Thymus (tissue), 14 donors: ENCODE measurements at places on chromosomes 1 and 21. TPM values are rescaled to one million over a fixed set of nuclear protein-coding genes. Genes with fewer than 3 reads are reported as not detected.

DNA sequence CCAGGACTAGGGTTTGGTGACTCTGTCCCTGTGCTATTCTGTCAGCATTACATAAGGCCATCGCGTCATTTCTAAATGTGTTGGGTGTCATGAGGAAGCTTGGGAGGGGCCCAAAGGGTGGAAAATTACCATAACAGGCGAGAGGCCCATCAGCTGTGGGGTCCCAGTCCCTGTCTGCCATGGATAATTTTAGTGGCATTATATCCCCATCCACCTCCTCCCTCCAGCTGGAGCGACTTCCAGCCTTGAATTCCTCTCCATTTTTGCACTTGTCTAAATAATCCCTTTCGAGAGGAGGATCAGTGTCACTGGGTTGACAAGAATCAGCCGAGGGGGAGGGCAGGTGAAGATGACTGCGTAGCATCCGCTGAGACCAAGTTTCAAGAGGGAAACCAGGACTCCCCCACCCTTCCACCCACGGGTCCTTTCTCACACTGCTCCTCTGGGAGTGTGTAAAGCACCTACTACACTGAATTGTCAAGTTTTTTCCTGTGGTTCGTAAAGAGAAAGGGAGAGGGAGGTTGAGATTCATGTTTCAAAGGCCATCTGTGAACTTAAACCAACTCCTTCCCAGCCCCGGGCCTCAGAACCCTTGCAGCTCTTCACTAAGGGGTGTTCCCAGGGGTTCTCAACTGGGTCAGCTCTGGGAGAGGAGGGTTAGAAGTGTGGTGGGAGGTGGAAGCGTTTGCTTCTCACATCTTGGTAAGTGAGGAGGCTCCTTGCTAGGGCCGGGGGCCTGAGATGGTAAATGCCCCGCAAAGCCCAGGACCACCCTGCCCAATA lies 29.2 kb downstream of the VASH2 start:
- H3K27me3 ChIP-seq = no peaks in the 10 kb centered on the region
- peaks cover 19% of the 10 kb centered on the region for H3K4me1 ChIP-seq
- H3K27ac ChIP-seq = no peak overlapping the region
- no peak overlapping the region for H3K4me3 ChIP-seq
- DNase-seq = no peak
- H3K36me3 ChIP-seq = no peaks in the 10 kb centered on the region

- no peaks in the 10 kb centered on the region for H3K36me3 ChIP-seq
- no peak for DNase-seq
- H3K27ac ChIP-seq = no peak overlapping the region
- no peaks in the 10 kb centered on the region for H3K4me1 ChIP-seq
- H3K27me3 ChIP-seq = no peaks in the 10 kb centered on the region
Measured at GRCh38 chr1:162977944-162978568, 91.1 kb upstream of the RGS4 start.

RPS6KA1 gene
- 36.8 TPM for total RNA-seq

- peak; percentile 23 for DNase-seq
- H3K4me1 ChIP-seq = peaks cover 7% of the 10 kb centered on the region
- no peaks in the 10 kb centered on the region for H3K36me3 ChIP-seq
- no peak overlapping the region for H3K27ac ChIP-seq
- no peak overlapping the region for H3K4me3 ChIP-seq
Measured at GRCh38 chr1:24384251-24385090, 29.1 kb downstream of the STPG1 start.

DNA sequence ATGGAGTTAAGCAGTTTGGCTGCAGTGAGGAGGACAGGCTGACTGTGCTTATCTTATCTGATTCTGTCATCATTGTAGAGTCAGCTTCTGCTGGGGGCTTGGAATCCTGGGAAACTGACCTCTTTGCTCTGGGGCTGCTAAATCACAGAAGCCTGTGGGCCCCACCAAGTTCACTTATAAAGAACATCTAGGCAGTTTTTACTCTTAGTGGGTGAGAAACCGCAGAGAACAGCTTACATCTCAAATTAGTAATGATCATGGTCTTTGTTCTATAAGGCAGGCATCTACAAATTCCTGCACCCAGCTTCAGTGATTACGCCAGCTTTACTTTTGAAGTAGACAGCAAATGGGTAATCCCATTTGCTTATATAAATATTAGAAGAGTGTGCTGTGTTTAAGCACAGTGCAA lies 75.7 kb downstream of the ZC3H11B start:
- no peaks in the 10 kb centered on the region for H3K27me3 ChIP-seq
- no peaks in the 10 kb centered on the region for H3K4me1 ChIP-seq
- no peaks in the 10 kb centered on the region for H3K36me3 ChIP-seq
- H3K4me3 ChIP-seq = no peak overlapping the region
- no peak for DNase-seq

DNA sequence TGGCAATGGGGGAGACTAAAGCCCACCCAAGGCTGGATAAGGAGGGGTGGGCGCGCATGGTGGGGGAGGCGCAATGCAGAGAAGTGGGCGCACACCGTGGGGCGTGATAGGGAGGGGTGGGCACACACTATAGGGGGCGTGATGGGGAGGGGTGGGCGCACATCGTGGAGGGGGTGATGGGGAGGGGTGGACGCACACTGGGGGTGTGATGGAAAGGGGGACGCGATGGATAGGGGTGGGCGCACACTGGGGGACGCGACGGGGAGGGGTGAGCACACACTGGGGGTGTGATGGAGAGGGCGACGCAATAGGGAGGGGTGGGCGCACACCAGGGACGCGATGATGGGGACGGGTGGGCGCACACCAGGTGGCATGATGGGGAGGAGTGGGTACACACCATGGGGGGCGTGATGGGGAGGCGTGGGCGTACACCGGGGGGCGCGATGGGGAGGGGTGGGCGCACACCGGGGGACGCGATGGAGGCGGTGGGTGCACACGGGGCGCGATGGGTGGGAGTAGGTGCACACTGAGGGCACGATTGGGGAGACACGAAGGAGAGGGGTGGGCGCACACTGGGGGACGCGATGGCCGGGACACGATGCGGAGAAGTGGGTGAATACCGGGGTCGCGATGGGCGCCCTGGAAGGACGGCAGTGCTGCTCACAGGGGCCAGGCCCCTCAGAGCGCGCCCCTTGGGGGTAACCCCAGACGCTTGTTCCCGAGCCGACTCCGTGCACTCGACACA lies 929 bp downstream of the SUMO3 start:
- H3K36me3 ChIP-seq = peaks cover 17% of the 10 kb centered on the region
- no peaks in the 10 kb centered on the region for H3K27me3 ChIP-seq
- no peak for DNase-seq
- H3K4me3 ChIP-seq = peak overlapping the region; percentile 58
- no peak overlapping the region for H3K27ac ChIP-seq

OR2G6 gene
- not detected for total RNA-seq

DMBX1 gene
- 0.05 TPM for total RNA-seq

GRCh38 chr1:211985556-211986264 lies 49.6 kb downstream of the INTS7 start:
- H3K4me3 ChIP-seq = no peak overlapping the region
- no peaks in the 10 kb centered on the region for H3K27me3 ChIP-seq
- no peak for DNase-seq
- H3K27ac ChIP-seq = no peak overlapping the region
- no peaks in the 10 kb centered on the region for H3K4me1 ChIP-seq
- H3K36me3 ChIP-seq = peaks cover 38% of the 10 kb centered on the region

DNA sequence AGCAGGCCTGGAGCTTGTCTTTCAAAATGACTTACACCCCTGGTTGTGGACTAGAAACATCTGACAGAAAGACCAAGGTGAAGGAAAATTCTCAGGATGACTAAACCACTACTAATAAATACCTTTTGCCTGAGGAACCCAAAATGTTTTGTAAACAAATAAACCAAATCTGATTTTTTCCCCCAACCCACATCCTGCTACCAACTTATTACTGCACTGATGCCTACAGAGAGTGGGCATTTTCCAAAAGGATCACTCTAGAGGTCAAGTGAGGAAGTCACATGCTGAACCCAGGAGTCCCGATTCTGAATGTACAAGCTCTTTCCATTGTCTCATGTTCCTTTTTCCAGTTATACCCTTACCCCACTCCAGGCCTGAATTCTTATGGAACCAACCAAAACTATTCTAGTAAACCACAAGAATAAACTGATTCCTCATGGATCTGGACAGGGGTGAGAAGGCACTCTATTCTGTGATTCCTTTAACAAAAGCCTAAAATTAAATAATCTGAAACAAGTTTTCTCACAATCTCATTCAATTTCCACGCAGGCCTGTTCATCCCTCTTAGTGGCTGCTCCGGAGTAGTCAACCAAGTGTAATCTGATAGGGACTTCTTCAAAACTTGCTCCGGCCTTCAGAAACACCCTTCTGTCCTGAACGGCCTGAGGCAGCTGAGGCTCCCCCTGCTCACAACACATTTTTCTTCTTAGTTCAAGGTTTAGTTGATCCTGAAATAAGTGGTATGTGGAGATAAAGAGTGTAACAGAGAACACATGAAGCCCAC lies 1.4 kb downstream of the PI4KB start:
- no peak overlapping the region for H3K4me3 ChIP-seq
- H3K27ac ChIP-seq = peak overlapping the region; percentile 92

DNA sequence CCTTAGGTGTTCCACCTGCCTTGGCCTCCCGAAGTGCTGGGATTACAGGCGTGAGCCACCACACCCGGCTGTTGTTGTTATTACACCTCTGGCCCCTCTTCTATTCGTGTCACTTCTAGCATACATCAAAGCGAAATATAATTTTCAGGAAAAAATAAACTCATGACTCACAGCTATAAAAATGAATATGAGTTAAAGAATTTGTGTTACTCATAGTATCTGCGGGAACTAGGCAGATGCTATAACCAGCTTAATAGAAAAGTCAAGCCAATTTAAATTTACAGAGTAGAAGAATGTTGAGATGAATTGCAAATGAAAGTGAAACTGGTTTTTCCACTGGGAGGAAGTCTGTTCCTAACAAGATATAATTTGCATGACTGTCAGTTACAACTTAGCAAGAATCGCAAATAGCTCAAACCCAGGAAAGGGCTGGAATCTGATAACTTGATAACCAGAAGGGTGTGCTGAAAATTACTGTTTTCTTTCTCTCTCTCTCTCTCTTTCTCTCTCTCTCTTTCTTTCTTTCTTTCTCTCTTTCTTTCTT lies 11.2 kb downstream of the OR2W3 start:
- no peak overlapping the region for H3K27ac ChIP-seq
- H3K4me3 ChIP-seq = peak overlapping the region; percentile 27
- H3K36me3 ChIP-seq = no peaks in the 10 kb centered on the region
- H3K27me3 ChIP-seq = no peaks in the 10 kb centered on the region

DNA sequence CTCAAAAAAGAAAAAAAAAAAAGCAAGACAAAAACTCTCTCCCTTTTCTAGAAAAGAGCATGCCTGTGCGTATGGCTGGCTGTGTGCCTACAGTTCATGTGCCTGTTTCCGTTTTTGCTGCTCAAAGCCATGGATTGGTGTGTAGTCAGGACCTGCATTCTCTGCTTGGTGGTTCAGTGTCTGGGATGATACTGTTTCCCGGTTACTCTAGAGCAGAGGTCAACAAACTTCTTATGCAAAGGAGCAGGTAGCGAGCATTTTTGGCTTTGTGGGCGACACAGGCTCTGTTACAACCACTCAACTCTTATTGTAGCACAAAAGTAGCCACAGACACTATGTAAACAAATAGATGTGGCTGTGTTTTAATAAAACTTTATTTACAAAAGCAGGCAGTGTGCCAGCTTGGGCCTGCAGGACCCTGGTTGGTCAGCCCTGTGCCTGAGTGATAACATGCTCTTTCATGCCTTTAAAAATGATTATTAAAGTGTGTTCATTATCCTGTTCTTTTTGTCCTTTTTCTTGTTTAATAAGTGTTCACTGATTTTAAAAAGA lies 524.2 kb downstream of the KIF26B start:
- no peaks in the 10 kb centered on the region for H3K36me3 ChIP-seq
- DNase-seq = no peak
- H3K4me3 ChIP-seq = no peak overlapping the region
- H3K27ac ChIP-seq = no peak overlapping the region
- no peaks in the 10 kb centered on the region for H3K27me3 ChIP-seq
- no peaks in the 10 kb centered on the region for H3K4me1 ChIP-seq

DNA sequence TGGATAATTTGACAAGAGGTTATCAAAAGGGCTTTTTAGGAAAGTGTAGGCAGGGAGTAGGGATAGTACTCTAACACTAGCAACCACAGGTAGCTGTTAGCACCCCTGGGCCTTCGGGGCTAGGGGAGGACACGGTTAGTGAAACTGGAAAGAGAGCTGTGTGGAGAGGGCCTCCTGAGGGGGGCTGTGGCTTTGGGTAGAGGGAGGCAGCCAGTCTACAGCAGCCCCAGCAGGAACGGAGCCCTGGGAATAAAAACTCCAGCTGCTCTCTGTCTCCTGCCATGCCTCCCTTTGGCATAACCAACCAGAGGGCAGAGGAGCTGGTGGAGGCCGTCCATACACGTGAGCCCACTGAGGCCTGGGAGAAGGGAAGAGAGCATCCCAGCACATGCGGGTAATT lies 223.2 kb downstream of the FOXD2 start:
- H3K4me3 ChIP-seq = no peak overlapping the region
- H3K4me1 ChIP-seq = no peaks in the 10 kb centered on the region
- DNase-seq = no peak
- H3K36me3 ChIP-seq = no peaks in the 10 kb centered on the region

SPRR2D gene
- total RNA-seq = 0.19 TPM

DNA sequence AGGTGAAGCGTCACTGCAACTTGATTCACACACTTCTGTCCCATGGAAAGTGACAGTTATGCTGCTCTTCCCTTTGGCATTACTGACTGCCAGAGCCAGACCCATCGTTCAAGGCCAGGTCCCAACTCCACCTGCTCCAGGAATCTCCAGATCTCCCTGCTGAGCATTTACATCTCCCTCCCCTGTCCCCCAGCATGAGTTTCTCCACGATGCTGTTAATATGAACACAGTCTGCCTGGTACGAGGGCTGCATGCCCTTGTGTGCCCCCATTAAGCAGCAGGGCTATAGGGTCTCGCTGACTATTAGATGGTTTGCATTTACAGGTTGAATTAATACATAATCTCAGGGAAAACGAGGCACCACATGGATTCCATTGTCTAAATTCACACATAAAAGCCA lies 4.3 kb downstream of the F3 start:
- peaks cover 47% of the 10 kb centered on the region for H3K27me3 ChIP-seq
- no peak overlapping the region for H3K27ac ChIP-seq
- no peak overlapping the region for H3K4me3 ChIP-seq

- no peaks in the 10 kb centered on the region for H3K27me3 ChIP-seq
Measured at GRCh38 chr21:45932922-45933502, 48.6 kb upstream of the COL6A1 start.

GRCh38 chr1:54277451-54278341 lies 77.7 kb downstream of the MRPL37 start:
- H3K4me3 ChIP-seq = no peak overlapping the region
- H3K36me3 ChIP-seq = peaks cover 86% of the 10 kb centered on the region
- no peaks in the 10 kb centered on the region for H3K27me3 ChIP-seq
- peak overlapping the region; percentile 25 for H3K27ac ChIP-seq
- no peak for DNase-seq
- peaks cover 57% of the 10 kb centered on the region for H3K4me1 ChIP-seq

S100A11 gene
- total RNA-seq = 195 TPM

SPRR3 gene
- 0.28 TPM for total RNA-seq

TIPRL gene
- 39.3 TPM for total RNA-seq

DNA sequence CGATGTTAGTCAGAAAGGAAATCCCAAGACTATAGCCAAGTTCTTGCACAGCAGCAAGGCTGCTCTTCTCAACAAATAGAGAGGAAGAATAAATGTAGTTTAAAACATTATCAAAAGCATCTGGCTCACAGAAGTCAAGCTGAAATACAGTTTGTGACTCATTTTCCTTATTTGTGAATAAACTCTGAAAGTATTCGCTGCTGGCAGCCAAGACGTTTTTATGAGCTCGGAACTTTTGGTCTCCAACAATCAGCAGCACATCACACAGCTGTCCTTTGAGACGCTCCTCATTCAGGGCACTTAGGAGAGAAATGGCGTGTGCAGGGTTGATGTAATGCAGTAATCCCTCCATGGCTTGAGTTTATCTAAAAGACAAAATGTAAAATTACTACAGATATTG lies 16.4 kb downstream of the ZBTB21 start:
- DNase-seq = no peak
- H3K27me3 ChIP-seq = no peaks in the 10 kb centered on the region
- no peak overlapping the region for H3K27ac ChIP-seq
- no peak overlapping the region for H3K4me3 ChIP-seq
- no peaks in the 10 kb centered on the region for H3K4me1 ChIP-seq
- peaks cover 48% of the 10 kb centered on the region for H3K36me3 ChIP-seq
